ENCODE measurements at places on chromosomes 7 and 10. TPM values are rescaled to one million over a fixed set of nuclear protein-coding genes. Genes with fewer than 3 reads are reported as not detected.

VAX1 gene
- not detected for total RNA-seq

CD36 gene
- total RNA-seq: not detected

EPHA1 gene
- total RNA-seq: not detected

KLF14 gene
- total RNA-seq: not detected

- no peak overlapping the region for H3K4me3 ChIP-seq
- no peaks in the 10 kb centered on the region for H3K27me3 ChIP-seq
- no peaks in the 10 kb centered on the region for H3K36me3 ChIP-seq
These were observed 239.7 kb downstream of the DNAJB9 start for GRCh38 chr7:108809356-108809755.

DNA sequence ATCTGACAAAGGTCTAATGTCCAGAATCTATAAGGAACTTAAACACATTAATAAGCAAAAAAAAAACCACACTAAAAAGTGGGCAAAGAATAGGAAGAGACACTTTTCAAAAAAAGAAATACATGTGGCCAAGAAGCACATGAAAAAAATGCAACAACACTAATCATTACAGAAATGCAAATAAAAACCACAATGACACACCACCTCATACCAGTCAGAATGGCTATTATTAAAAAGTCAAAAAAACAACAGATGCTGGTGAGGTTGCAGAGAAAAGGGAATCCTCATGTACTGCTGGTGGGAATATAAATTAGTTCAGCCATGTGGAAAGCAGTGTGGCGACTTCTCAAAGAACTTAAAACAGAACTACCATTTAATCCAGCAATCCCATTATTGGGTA, 119.0 kb downstream of the LMBR1 start:
- H3K36me3 ChIP-seq: peaks cover 16% of the 10 kb centered on the region
- no peak overlapping the region for H3K27ac ChIP-seq
- H3K4me3 ChIP-seq: no peak overlapping the region

GRCh38 chr10:114708717-114709335, 50.8 kb upstream of the ABLIM1 start:
- no peaks in the 10 kb centered on the region for H3K4me1 ChIP-seq
- H3K27me3 ChIP-seq: peaks cover 18% of the 10 kb centered on the region
- no peaks in the 10 kb centered on the region for H3K36me3 ChIP-seq
- no peak overlapping the region for H3K27ac ChIP-seq

GRCh38 chr7:112065758-112066157, 140.4 kb downstream of the DOCK4 start:
- no peaks in the 10 kb centered on the region for H3K4me1 ChIP-seq
- peaks cover 5% of the 10 kb centered on the region for H3K27me3 ChIP-seq
- H3K4me3 ChIP-seq: no peak overlapping the region
- H3K27ac ChIP-seq: no peak overlapping the region
- no peak for DNase-seq

- peak overlapping the region; percentile 98 for H3K4me3 ChIP-seq
- no peaks in the 10 kb centered on the region for H3K27me3 ChIP-seq
- peaks cover 18% of the 10 kb centered on the region for H3K36me3 ChIP-seq
- peak overlapping the region; percentile 99 for H3K27ac ChIP-seq
- peak; percentile 47 for DNase-seq
These were observed 816 bp downstream of the TECPR1 start for GRCh38 chr7:98251231-98251600.

- no peak overlapping the region for H3K27ac ChIP-seq
- H3K36me3 ChIP-seq: no peaks in the 10 kb centered on the region
- no peaks in the 10 kb centered on the region for H3K4me1 ChIP-seq
- H3K4me3 ChIP-seq: no peak overlapping the region
- peaks cover 2% of the 10 kb centered on the region for H3K27me3 ChIP-seq
These were observed 152.2 kb upstream of the TCF7L2 start for GRCh38 chr10:112797855-112798254.
